HS-27A (cell line): ENCODE measurements at places on chromosomes 6 and 20.

- no peak for DNase-seq
Observed at GRCh38 chr20:1711826-1712601, 54.4 kb upstream of the SIRPG start.

- DNase-seq, result no peak
Observed at GRCh38 chr6:9398071-9398766, 962.9 kb upstream of the SLC35B3 start.

GRCh38 chr6:30175765-30176164, 12.4 kb downstream of the TRIM15 start:
- DNase-seq, result no peak

DNA sequence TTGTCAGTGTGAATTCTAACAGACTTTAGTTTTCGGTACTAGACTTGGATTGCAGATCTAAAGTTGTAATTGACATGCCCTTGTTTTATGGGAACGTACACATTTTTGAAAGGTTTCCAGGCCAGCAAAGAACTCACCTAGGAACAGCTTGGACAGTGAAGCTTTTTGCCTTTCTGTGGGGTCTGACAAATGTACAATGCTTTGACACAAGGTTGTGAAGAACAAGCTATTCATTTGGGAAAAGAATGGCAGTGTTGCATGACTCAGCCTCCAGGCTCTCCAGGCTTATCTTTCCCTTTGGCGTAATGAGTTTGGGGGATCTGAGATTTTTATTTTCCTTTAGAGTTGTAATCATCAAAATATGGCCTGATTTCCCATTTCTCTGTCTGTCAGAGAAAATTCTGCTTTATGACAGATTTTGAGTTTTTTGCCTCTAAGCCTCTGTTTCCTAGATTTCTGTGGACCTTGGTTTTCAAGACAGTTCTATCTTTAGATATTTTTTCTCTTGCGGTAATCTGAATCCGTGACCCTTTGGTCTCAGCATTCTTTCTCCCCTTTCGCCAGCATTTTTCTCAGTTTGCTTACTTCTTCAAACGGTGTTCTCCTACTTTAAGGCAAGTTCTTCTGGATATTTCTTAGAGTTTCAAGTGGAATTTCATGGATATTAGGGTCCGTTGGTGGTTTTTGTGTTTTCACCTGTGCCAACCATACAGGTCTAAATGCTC, 221.0 kb downstream of the ADGB start:
- no peak for DNase-seq

GRCh38 chr6:63213325-63213724, 2.1 kb downstream of the FKBP1C start:
- no peak for DNase-seq

DNA sequence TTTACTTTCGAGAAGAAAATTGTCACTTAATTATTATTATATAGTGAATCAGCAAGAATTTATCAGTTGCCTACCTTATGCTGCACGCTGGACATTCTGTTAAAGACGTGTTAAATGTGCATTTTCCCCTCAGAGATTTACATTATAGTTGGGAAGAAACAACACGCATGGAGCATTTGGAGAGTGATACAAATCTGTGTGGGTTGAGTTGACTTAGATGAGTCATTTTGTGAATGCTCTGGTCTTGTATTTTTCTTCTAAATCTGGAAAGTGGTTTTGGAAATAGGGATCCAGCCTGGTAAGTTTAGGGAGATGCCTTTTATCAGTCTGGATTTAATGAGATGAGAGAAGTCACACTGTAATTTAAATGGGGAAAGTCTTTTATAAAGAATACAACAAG, 24.0 kb upstream of the SMIM26 start:
- DNase-seq, result no peak

GRCh38 chr20:568673-569415, 25.3 kb upstream of the CSNK2A1 start:
- DNase-seq, result no peak

DNA sequence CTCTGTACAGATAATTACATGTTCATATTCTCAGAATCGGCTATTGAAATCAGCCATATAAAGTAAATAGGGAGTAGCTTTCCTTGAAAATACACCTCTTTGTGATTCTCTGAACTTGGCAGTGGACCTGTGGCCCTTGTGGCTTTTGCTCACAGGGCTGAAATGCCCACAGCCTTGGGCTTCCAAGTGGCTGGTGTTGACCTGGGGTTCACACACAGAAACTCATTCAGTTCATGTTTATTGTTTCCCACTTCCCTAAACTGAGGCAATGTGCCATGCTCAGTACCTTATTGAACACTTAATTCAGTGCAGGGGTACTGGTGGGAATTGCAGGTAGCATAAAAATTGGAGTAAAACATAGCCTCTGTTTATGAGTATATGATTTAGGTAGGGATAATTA, 19.1 kb upstream of the TULP4 start:
- no peak for DNase-seq

DNA sequence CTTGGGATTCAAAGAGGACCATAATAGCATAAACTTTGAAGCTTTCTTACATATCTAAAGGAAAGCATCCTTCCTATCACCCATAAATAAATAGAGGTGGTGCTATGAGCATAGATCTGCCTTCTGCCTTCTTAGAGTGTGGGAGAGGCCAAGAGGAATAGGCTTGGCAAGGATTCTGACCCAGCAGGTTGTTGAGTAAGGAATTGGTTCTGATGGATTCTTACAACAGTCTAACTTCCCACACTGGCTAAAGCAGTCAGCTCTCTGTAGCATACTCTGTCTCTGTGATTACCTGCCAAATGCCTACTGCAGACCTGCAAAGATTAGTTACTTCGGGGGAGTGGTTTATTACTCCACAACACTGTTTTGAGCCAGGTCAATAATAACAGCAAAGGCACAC, 198.0 kb upstream of the RAB32 start:
- DNase-seq, result no peak

GRCh38 chr6:158501360-158502262, 58.3 kb upstream of the TMEM181 start:
- no peak for DNase-seq

- DNase-seq, result no peak
Observed at GRCh38 chr6:44045672-44046015, 81.6 kb downstream of the MRPL14 start.

GRCh38 chr20:57698116-57698866, 11.5 kb downstream of the PMEPA1 start:
- DNase-seq, result peak; percentile 94

DNA sequence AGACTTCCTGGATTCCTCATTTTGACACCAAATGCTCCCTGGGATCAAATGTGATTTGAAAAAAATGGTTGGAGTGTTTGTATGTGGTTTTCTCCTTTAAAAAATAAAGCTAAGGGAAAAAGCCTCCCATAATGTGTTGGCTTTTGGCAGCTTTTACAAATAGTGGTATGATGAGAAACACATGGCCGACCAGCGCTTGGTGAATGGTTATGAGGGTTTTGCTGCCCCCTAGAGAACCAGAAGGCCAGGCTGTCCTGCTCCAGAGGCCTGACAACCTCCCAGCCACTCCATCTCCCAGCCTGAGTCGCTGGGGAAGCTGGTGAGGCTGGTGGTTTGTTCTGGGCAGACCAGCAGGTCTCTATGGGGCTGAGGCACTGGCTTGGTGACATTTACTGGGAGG, 69.3 kb downstream of the CLIC5 start:
- DNase-seq, result no peak

DNA sequence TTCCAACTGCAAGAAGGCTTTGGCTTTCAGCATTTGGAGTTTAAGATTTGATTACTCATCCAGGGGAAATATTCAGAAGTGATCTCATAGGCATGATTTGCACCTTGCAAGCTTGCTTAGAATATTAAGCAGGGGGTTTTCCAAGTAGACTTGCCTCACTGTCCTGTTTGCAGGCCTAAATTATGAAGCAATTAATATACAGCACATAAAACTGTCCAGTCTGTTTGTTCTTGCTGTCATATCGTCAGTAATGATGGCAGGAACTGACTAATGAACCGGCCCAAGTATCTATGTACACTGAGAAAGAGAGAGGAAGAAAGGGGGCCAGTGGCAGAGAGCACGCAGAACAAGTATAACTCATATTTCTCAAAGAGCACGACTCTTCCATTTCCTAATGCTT, 212.5 kb upstream of the SUPT3H start:
- DNase-seq, result no peak

- DNase-seq, result no peak
Observed at GRCh38 chr6:18053555-18054445, 66.4 kb upstream of the KIF13A start.

GRCh38 chr6:106539936-106540335, 89.4 kb downstream of the RTN4IP1 start:
- DNase-seq, result no peak

DNA sequence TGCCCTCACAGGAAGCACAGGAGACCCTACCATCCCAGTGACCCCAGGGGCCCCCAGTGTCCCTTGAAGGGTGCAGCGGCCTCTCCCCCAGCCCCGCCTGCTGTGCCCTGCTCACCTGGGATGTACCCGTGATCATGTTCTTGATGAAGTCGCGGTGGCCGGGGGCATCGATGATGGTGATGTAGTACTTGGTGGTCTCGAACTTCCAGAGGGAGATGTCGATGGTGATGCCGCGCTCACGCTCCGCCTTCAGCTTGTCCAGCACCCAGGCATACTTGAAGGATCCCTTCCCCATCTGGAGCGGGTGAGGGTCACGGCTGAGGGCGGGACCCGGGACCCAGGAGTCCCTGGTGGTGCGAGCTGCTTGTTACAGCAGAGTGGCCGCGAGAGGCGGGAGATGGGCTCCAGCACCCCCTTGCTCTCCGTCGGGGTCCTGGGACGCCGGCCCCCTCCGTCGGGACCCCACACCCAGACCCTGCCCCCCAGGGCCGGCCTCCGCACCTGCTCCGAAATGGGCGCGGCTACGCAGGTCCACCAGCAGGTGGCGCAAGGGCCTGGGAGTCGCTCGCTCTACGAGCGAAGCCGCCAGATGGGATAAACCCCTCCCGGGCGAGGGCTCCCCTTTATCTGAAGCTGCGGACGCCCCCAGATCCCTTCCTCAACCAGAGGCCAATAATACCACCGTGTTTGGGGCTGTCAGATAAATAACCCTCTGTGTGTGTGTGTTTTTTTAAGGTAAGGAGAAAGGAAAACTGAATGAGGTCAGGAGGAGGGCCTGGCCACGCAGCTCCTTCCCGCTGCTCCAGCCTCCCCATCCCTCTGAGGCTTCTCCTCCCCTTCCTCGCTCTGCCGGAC, 2.9 kb downstream of the EEF1A2 start:
- DNase-seq, result no peak

DNA sequence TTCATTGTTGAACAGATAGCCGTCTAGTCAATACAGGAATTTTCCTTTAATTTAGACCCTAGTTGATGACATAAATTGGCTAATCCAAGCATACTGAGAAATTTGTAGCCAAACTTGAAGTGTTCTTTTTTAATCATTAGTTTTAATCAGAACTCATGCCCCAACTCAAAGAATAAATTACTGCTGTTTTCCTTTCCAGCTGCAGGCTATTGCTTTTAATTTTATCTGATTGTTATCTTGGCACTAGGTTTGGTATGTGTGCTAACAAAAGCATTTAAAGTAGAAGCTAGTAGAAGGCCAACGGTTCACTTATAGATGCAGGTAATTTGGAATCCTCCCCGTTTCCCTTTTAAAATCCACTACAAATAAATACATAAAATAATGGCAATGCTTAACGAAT, 188.5 kb downstream of the CD109 start:
- DNase-seq, result no peak

DNA sequence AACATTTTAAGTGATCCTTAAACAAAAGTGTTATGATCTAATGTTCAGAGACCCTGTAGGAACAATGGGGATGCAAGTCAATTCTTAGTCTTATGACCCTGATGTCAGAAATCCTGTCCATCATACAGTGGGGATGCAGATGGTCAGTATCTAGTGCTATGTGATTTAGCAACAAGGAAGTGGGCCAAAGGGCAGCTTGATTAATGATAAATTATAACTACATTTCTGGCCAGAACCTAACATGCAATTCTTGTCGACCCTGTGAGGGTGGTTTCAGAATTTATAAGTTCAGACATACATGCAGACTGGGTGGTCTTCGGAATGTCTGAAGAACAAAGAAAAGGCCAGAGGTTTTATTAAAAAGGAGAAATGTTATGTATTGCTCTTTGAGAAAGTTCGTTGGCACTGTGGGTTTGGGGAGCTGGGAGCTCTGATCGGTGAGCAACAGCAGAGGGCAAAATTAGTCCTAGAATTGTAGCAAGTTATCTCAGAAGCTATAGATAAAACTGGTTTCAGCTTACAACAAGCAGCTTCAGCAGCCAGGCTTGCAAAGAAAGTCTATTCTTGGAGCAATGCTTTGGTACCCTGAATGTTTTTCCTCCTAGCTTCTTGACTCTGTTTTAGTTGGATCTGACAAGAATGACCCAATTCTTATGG, 50.8 kb downstream of the RPF2 start:
- DNase-seq, result no peak

- DNase-seq, result no peak
Observed at GRCh38 chr20:1891263-1892118, 3.7 kb upstream of the SIRPA start.
